ENCODE measurements at places on chromosomes 6 and 20.

GRCh38 chr6:2028457-2029038 lies 216.9 kb downstream of the GMDS start:
- DNase-seq: no peak

DNA sequence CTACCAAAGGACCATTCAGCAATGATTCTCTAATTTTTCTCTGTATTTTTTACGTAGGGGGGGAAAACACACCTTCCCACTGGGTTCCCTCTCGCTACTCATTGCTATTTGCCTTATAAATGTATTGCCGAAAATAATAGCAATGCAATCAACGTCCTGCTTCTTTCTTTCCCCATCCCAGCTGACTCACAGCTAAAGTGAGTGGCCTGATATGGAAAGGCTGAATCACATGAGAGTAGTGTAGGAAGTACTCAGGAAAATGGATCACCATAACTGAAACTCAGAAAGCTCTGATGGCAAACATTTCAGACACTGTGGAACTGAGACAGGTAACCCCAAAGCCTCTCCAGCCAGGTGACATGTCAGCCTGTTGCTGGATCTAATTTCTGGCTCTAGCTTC lies 49.3 kb upstream of the SRPK1 start:
- DNase-seq: no peak

DNA sequence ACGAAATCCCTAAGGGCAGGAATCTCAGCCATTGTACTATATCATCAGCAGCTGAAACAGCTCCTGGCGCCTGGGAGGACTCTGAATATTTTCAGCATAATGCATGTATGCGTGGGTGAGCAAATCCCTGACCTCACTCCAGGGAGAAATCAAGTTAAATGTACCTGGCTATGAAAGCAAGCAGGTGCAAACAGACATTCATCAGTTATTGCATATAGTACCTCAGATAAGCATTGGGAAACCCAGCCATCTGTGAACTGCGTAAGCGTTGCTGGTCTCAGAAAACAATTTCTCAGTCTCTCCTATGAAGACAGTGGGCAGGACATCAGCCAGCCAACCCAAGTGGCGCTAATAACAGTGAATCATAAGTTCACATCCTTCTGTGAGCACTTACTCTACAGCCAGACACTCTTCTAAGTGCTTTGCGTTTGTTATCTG lies 622.6 kb downstream of the EPM2A start:
- DNase-seq: no peak

GRCh38 chr6:130525408-130525807 lies 159.6 kb downstream of the TMEM200A start:
- DNase-seq: no peak

DNA sequence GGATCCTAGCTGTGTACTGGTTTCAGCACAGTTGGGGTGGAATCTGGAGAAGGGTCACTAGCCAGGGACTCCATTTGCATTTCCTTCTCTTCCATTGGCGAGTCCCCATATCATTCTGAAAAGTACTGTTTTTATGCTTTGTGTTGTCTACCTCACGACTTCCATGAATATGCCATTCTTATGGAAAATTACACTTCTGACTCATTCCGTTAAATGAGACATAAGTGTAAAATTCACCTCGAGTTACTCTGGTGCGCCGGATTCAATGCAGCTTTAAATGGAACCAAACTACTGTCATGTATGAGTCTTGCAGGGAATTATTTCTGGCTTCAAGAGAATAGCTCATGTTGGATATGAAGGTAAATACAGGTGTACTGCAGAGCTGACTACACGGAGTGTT lies 99.2 kb downstream of the PDE7B start:
- DNase-seq: no peak

DNA sequence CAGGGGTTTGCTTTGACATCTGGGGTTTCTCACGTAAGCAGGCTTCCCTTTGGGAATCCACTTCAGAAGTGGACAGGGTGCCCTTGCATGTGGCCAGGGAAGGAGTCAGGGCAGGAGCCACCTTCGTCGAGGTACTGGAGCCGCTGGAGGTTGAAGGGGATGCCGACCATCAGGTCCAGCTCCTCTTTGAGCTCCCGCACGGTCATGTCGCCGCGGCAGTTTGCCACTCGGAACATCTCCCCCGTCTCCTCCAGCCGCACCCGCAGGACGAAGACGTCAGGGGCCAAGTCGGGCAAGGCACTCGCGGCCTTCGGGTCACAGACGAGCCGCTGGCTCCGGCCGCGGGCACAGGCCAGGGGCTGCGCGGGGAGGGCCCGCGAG lies 360 bp downstream of the ANKRD60 start:
- DNase-seq: no peak

Data from mucosa of gallbladder (tissue), 1 donor.